ENCODE measurements at places on chromosomes 2 and 18. TPM values are rescaled to one million over a fixed set of nuclear protein-coding genes. Genes with fewer than 3 reads are reported as not detected.

Gene GLI2
- 3.5 TPM for total RNA-seq

Gene NMUR1
- total RNA-seq, result 0.26 TPM

Gene WDR43
- total RNA-seq, result 63.0 TPM

Gene DOK1
- total RNA-seq, result 58.1 TPM

Gene GREB1
- total RNA-seq, result 0.43 TPM

Gene FOXD4L1
- total RNA-seq, result 0.11 TPM

Gene DHRS9
- not detected for total RNA-seq

Gene REG3A
- not detected for total RNA-seq

Gene KLHL14
- not detected for total RNA-seq

Gene KLHL30
- total RNA-seq, result 0.39 TPM

Gene SLC35F6
- total RNA-seq, result 84.5 TPM

Gene RHBDD1
- 49.6 TPM for total RNA-seq

Gene MTCL1
- 37.2 TPM for total RNA-seq

Gene IL1RL1
- total RNA-seq, result 0.65 TPM

Gene TLK1
- 23.5 TPM for total RNA-seq

Gene RMC1
- 20.3 TPM for total RNA-seq

Gene PTPRN
- total RNA-seq, result 0.13 TPM

Gene POTEI
- total RNA-seq, result not detected

Gene ZNF519
- total RNA-seq, result 8.5 TPM

Gene MERTK
- 0.65 TPM for total RNA-seq

Gene CTNNA2
- total RNA-seq, result not detected

Gene RIT2
- total RNA-seq, result not detected

Gene IL18R1
- 4.2 TPM for total RNA-seq

Gene LOXHD1
- total RNA-seq, result not detected

Gene DTNA
- 1.8 TPM for total RNA-seq

Gene CROCC2
- total RNA-seq, result under 0.01 TPM

Gene ABCG8
- not detected for total RNA-seq

Gene NEU2
- not detected for total RNA-seq

Gene ITPRIPL1
- total RNA-seq, result 2.6 TPM

Gene CD302
- 24.0 TPM for total RNA-seq

Gene ATF2
- total RNA-seq, result 75.7 TPM

Gene ALPI
- not detected for total RNA-seq

Gene GRB14
- 0.52 TPM for total RNA-seq

Gene NGEF
- 9.9 TPM for total RNA-seq

Gene MAB21L4
- not detected for total RNA-seq

Gene RAB31
- total RNA-seq, result 68.9 TPM

Gene TOGARAM2
- total RNA-seq, result under 0.01 TPM

Gene ANTXR1
- 403 TPM for total RNA-seq

Gene NBAS
- total RNA-seq, result 84.2 TPM

Gene GGCX
- total RNA-seq, result 44.4 TPM

Gene IL37
- total RNA-seq, result not detected

Gene ALPP
- total RNA-seq, result not detected

Gene NT5C1B
- total RNA-seq, result not detected

Gene GAL3ST2
- total RNA-seq, result 0.26 TPM

Gene SYT4
- not detected for total RNA-seq

Gene SPATA3
- not detected for total RNA-seq

Gene HOXD13
- total RNA-seq, result 0.13 TPM

Gene MROH2A
- not detected for total RNA-seq

Gene CNTNAP5
- total RNA-seq, result not detected

Gene GALR1
- not detected for total RNA-seq

Gene PROKR1
- 0.11 TPM for total RNA-seq

Gene ARHGEF4
- total RNA-seq, result 12.9 TPM

Gene NOSTRIN
- 1.5 TPM for total RNA-seq

Gene MYCN
- total RNA-seq, result not detected
